ENCODE measurements at places on chromosomes 4 and X. TPM values are rescaled to one million over a fixed set of nuclear protein-coding genes. Genes with fewer than 3 reads are reported as not detected.

ANKRD50 gene
- 25.3 TPM for total RNA-seq

SHROOM3 gene
- 18.3 TPM for total RNA-seq

ASB9 gene
- total RNA-seq = 0.39 TPM

NCAPG gene
- 14.5 TPM for total RNA-seq

CENPVL2 gene
- not detected for total RNA-seq

IL9R gene
- not detected for total RNA-seq

NPY5R gene
- not detected for total RNA-seq
